ENCODE measurements at places on chromosomes 1 and 21.
A peak's percentile ranks its signal among the peaks of the same experiment; 100 is the strongest.

GRCh38 chr1:177466286-177466685, 295.5 kb downstream of the BRINP2 start:
- no peak for DNase-seq

- no peak for DNase-seq
Measured at GRCh38 chr1:245969283-245969682, 537.8 kb downstream of the SMYD3 start.

DNA sequence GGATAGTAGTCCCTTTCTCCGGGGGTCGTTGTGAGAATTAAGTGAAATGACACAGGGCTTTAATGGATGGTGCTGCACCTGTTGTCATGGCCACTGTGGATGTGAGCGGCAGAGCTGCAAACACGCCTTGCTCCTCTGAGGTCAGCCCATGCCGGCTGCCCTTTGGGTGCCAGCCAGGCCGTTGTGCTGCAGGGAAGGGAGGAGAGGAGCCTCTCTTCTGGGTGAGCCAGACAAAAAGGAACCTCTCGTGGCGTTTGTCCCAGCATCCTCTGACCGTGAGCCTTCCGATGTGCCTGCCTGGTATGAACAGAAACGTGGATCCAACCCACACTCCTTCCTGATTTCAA, 383.0 kb upstream of the VAMP3 start:
- no peak for DNase-seq

GRCh38 chr1:25990702-25991395, 7.0 kb downstream of the PAFAH2 start:
- peak; percentile 34 for DNase-seq

DNA sequence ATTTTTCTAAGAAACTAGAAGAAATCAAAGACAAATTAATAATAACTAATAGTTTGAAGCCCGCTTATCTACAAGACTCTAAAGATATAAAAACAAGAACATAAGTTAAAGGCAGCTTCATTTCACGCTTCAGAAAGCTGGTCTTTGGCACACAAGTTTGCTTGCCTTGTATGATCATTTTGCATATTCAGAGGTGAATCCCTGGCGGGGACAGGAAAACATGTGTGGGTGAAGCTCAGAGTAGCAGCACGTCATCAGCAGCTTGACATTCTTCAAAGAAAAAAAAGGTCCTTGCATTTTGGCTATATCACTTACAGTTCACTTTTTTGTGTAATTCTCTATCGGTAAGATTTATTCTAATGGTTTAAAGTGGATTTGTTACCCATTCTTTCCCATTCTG, 1911.8 kb downstream of the MRPL39 start:
- DNase-seq: no peak

DNA sequence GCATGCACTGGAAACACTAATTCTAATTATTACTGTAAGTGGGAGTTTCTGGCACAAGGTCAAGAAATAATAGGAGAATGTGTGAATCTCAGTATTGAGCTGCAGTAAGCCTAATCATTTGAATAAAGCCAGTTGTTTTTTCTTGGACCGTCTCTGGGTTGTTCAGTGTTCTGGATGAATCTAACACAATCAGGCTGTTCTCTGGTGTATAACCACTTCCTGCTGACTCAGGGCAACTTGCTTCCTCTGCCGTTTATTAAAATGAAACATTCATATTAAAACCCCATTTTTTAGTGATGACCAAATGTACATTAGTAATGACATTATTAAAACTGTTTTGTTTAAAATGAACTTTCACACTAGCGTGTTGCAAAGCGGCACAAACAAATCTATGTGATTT, 273.1 kb upstream of the SNX7 start:
- DNase-seq: no peak

GRCh38 chr1:85137660-85138059, 63.2 kb downstream of the SYDE2 start:
- DNase-seq: no peak

GRCh38 chr1:190477762-190478148, at the start of gene BRINP3:
Gene BRINP3, minus strand, starts transcription at chr1:190477864.
- no peak for DNase-seq

- no peak for DNase-seq
Measured at GRCh38 chr1:178901482-178902125, 30.7 kb upstream of the ANGPTL1 start.

DNA sequence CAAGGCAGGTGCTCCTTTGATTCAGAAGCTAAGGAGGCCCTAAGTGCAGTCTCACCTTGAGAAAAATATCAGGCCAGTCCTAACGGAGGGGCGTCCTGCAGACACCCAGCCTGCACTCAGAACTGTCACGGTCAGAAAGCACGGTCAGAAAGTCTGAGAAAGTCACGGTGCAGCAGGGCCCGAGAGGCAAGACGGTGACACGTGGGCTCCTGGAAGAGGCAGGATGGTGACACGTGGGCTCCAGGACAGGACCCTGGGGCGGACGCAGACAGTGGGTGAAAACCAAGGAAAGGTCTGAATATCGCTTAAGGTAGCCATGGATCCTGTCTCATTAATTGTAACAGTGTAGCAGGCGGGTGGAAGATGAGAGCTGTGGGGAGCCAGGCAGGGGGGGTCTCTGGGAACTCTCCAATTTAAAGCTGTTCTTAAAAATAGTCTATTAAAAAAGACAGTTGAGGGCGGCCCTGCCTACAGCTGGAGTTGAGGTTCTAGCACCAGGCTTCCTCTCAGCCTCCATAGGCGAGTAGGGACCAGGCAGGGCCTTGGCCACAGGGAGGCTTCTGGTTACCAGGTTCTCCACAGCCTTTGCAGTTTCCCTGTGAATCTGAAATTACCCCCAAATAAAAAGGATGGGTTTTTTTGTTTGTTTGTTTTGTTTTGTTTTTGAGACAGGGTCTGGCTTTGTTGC, 65.2 kb downstream of the FAAP20 start:
- DNase-seq: no peak

- DNase-seq: peak; percentile 16
Measured at GRCh38 chr1:1954831-1955441, 35.9 kb upstream of the TMEM52 start.

- no peak for DNase-seq
Measured at GRCh38 chr1:171081763-171082201, 8.9 kb upstream of the FMO3 start.

GRCh38 chr1:18385239-18385790, 95.4 kb upstream of the KLHDC7A start:
- DNase-seq: no peak

- DNase-seq: no peak
Measured at GRCh38 chr1:24277420-24278169, 41.6 kb upstream of the GRHL3 start.

- DNase-seq: no peak
Measured at GRCh38 chr1:162072740-162073139, 3.2 kb downstream of the NOS1AP start.

DNA sequence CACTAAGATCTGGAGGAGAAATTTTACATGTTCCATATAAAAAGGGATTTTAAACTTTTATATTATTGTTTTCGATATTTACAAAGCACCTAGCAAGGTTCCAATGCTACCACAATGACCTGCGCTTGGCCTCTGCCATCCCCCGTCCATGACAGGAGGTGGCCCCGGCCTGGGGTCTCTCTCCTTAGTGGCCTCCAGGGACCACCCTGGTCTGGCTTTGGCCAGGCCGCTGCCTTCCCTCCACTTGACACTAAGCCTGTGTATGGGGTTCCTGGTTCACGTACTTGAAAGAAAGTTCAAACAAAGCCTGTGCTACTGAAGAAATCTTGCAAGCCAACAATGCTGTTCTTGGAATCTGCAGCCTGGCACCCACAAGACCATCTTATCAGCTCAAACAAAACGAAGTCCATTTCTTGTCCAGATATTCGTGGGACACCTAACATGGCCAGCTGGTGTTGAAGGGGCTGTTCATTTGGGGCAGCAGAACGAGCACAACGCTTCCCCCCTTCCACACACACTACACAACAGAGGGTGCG, 12.8 kb downstream of the PRDM15 start:
- no peak for DNase-seq

- no peak for DNase-seq
Measured at GRCh38 chr1:116511459-116512019, 59.3 kb downstream of the CD58 start.
